Fibroblast of villous mesenchyme (primary cell): ENCODE measurements at places on chromosomes 12 and 14. TPM values are rescaled to one million over a fixed set of nuclear protein-coding genes. Genes with fewer than 3 reads are reported as not detected.

WIF1 gene
- total RNA-seq, result not detected in 2 replicates

PLEKHD1 gene
- under 0.01 TPM in 1 of 2 replicates, not detected in the other for total RNA-seq

COX8C gene
- total RNA-seq, result not detected in 2 replicates

ITFG2 gene
- 21.2 and 22.2 TPM in 2 replicates for total RNA-seq

OR4K1 gene
- total RNA-seq, result not detected in 2 replicates

TSPAN19 gene
- total RNA-seq, result not detected in 2 replicates

EXOC5 gene
- total RNA-seq, result 65.4 and 107 TPM in 2 replicates

FKBP11 gene
- 21.9 and 25.5 TPM in 2 replicates for total RNA-seq

DNAJC22 gene
- total RNA-seq, result 1.7 and 2.6 TPM in 2 replicates

FAR2 gene
- 5.6 and 8.7 TPM in 2 replicates for total RNA-seq

NUAK1 gene
- total RNA-seq, result 82.8 and 84.6 TPM in 2 replicates

KRT73 gene
- total RNA-seq, result not detected in 2 replicates

SLC10A1 gene
- not detected in 2 replicates for total RNA-seq

ESRRB gene
- total RNA-seq, result not detected in 2 replicates

GYS2 gene
- not detected in 2 replicates for total RNA-seq

RNASE1 gene
- not detected in 2 replicates for total RNA-seq

SIX1 gene
- under 0.01 and 0.64 TPM in 2 replicates for total RNA-seq

RFLNA gene
- total RNA-seq, result 1.9 and 5.6 TPM in 2 replicates

PPP1R36 gene
- total RNA-seq, result 0.97 and 3.5 TPM in 2 replicates

KRT83 gene
- total RNA-seq, result not detected in 2 replicates

OR11G2 gene
- not detected in 2 replicates for total RNA-seq

ADAMTS20 gene
- total RNA-seq, result under 0.01 TPM in 2 replicates

RDH16 gene
- under 0.01 TPM in 2 replicates for total RNA-seq

HOXC6 gene
- 1.6 and 1.7 TPM in 2 replicates for total RNA-seq

CLEC6A gene
- not detected in 2 replicates for total RNA-seq

ARHGAP9 gene
- under 0.01 TPM in 2 replicates for total RNA-seq

PRB2 gene
- not detected in 2 replicates for total RNA-seq

MAP1LC3B2 gene
- total RNA-seq, result 0.32 and 0.43 TPM in 2 replicates
